ENCODE measurements at places on chromosomes 5 and 9. TPM values are rescaled to one million over a fixed set of nuclear protein-coding genes. Genes with fewer than 3 reads are reported as not detected.

Gene IGFBPL1
- total RNA-seq: 0.26 TPM

Gene SEMA6A
- 0.14 TPM for total RNA-seq

Gene ABO
- not detected for total RNA-seq

Gene SPACA9
- total RNA-seq: 2.5 TPM

Gene HEMGN
- total RNA-seq: 1.8 TPM

Gene ALDH7A1
- total RNA-seq: 10.3 TPM

Gene GAS1
- total RNA-seq: 0.24 TPM

Gene NIM1K
- 0.54 TPM for total RNA-seq

Gene ERGIC1
- total RNA-seq: 33.4 TPM

Gene GABRA1
- total RNA-seq: not detected

Gene TMEM267
- 23.5 TPM for total RNA-seq

Gene PCDHA9
- total RNA-seq: not detected

Gene BTNL8
- not detected for total RNA-seq

Gene CLINT1
- total RNA-seq: 31.0 TPM
